T-cell (primary cell): ENCODE measurements at places on chromosomes 3 and 15. TPM values are rescaled to one million over a fixed set of nuclear protein-coding genes. Genes with fewer than 3 reads are reported as not detected.

DNA sequence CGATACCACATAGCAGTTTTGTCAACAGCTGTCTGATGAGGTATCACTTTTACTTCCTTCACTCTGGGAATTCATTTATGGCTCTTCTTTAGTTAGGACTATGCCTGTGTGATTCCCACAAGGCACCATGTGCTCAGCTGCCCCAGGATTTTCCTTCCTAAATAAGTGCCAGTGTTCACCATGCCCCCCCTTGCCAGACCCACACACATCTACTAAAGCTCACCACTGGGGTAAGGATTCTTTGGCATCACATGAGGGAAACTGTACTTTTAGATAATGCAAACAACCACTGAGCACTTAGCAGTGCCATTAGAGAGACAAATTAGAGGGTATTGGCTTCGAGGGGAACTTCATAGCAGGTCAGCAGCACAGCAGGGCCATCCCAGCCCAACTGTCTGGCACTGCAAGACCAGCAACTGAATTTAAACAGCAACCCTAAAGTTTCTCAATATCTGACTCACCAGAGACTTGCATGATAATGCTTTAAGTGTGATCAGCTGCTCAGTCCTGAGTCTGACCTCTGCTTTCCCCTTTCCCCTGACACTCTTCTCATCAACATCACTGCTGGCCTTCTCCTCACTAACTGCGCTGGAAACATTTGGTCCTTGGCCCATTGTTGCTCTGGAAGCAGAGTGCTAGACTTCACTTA lies 114.3 kb downstream of the STAC start:
- H3K27me3 ChIP-seq = no peaks in the 10 kb centered on the region
- no peaks in the 10 kb centered on the region for H3K36me3 ChIP-seq
- no peak for DNase-seq
- no peaks in the 10 kb centered on the region for H3K4me1 ChIP-seq
- H3K4me3 ChIP-seq = no peak overlapping the region

GRCh38 chr3:17044855-17045254 lies 160.1 kb downstream of the PLCL2 start:
- H3K4me1 ChIP-seq = no peaks in the 10 kb centered on the region
- H3K27ac ChIP-seq = no peak overlapping the region
- H3K27me3 ChIP-seq = no peaks in the 10 kb centered on the region
- H3K36me3 ChIP-seq = peaks cover 5% of the 10 kb centered on the region

- H3K4me1 ChIP-seq = no peaks in the 10 kb centered on the region
- no peak for DNase-seq
- H3K27ac ChIP-seq = no peak overlapping the region
These were observed 56.8 kb downstream of the STARD9 start for GRCh38 chr15:42632105-42632675.

GRCh38 chr15:65233696-65234095 lies 22.4 kb upstream of the CILP start:
- no peak for DNase-seq
- no peaks in the 10 kb centered on the region for H3K36me3 ChIP-seq
- no peak overlapping the region for H3K27ac ChIP-seq
- H3K4me3 ChIP-seq = no peak overlapping the region
- H3K4me1 ChIP-seq = no peaks in the 10 kb centered on the region

DNA sequence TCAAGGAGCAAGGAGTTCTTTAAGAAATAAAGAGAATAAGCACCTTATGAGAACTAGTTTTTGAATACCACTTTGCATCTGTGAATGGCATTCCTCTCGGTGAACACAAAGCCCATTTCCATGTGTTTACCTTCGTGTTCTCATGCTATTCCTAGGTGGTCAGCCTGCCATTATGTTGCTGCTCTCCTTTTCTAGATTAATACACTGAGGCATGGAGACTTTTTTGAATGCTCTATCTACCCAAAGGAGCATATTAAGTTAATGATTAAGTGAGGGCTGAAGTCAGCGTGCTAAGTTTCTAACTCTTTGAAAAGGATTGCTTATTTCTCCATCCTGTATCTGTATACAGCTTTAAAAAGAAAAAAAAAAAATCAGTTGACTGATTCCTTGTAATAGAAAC lies 394.5 kb downstream of the MECOM start:
- H3K36me3 ChIP-seq = no peaks in the 10 kb centered on the region
- DNase-seq = no peak
- H3K4me3 ChIP-seq = no peak overlapping the region
- H3K27ac ChIP-seq = no peak overlapping the region
- H3K4me1 ChIP-seq = no peaks in the 10 kb centered on the region

GRCh38 chr3:29333576-29333975 lies 52.7 kb downstream of the RBMS3 start:
- no peak for DNase-seq
- no peak overlapping the region for H3K27ac ChIP-seq
- H3K4me1 ChIP-seq = no peaks in the 10 kb centered on the region

GRCh38 chr15:68261980-68262379 lies 15.6 kb upstream of the FEM1B start:
- no peaks in the 10 kb centered on the region for H3K36me3 ChIP-seq
- H3K27ac ChIP-seq = no peak overlapping the region
- H3K4me3 ChIP-seq = no peak overlapping the region
- no peaks in the 10 kb centered on the region for H3K27me3 ChIP-seq

DNA sequence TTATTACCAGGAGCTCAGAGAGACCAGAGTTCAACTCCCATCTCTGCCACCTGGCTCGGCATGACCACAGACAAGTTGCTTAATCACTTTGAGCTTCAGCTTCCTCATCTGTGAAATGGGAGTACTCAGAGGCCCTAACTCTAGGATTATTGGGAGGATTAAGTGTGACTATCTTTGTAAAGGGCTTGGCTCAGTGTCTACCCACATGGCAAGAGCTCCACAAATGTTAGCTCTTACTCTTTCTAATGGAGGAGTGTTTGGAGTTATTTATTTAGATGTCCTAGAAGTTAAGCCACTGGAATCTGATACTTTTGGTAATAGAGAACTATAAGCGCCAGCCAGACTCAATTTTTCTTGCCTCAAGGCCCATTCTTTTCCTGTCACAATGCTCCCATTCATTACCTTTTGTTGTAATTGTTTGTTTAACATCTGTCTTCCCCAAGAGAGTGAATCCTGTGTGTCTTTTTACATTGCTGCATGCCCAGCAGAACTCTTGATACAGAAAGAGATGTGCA lies 12.3 kb upstream of the LMCD1 start:
- no peaks in the 10 kb centered on the region for H3K36me3 ChIP-seq
- DNase-seq = no peak
- no peak overlapping the region for H3K27ac ChIP-seq
- H3K27me3 ChIP-seq = no peaks in the 10 kb centered on the region

- H3K27ac ChIP-seq = no peak overlapping the region
- no peak overlapping the region for H3K4me3 ChIP-seq
- H3K36me3 ChIP-seq = no peaks in the 10 kb centered on the region
- H3K4me1 ChIP-seq = no peaks in the 10 kb centered on the region
- no peak for DNase-seq
These were observed 31.1 kb upstream of the SLC24A5 start for GRCh38 chr15:48089702-48090101.

GRCh38 chr3:75983609-75984290 lies 198.4 kb upstream of the ZNF717 start:
- H3K27ac ChIP-seq = no peak overlapping the region
- DNase-seq = no peak
- no peaks in the 10 kb centered on the region for H3K27me3 ChIP-seq
- H3K4me3 ChIP-seq = no peak overlapping the region
- no peaks in the 10 kb centered on the region for H3K36me3 ChIP-seq

LINGO1 gene
- 0.19 TPM for total RNA-seq

CSPG4 gene
- 0.06 TPM for total RNA-seq

AHSG gene
- total RNA-seq = not detected

ECE2 gene
- not detected for total RNA-seq

ZNF662 gene
- 7.6 TPM for total RNA-seq

CCR8 gene
- 6.7 TPM for total RNA-seq
